ENCODE measurements at places on chromosomes 1 and 21. TPM values are rescaled to one million over a fixed set of nuclear protein-coding genes. Genes with fewer than 3 reads are reported as not detected.

GRCh38 chr1:8625981-8626898, 191.2 kb downstream of the RERE start:
- H3K27me3 ChIP-seq, result no peaks in the 10 kb centered on the region
- no peak overlapping the region for H3K4me3 ChIP-seq
- peaks cover 29% of the 10 kb centered on the region for H3K36me3 ChIP-seq
- H3K27ac ChIP-seq, result no peak overlapping the region

Gene CDA
- not detected for total RNA-seq

GRCh38 chr1:998995-999724, 737 bp downstream of the HES4 start:
- no peak overlapping the region for H3K27ac ChIP-seq
- no peak for DNase-seq
- H3K27me3 ChIP-seq, result peaks cover 42% of the 10 kb centered on the region
- no peaks in the 10 kb centered on the region for H3K36me3 ChIP-seq

Gene PAFAH2
- total RNA-seq, result 9.4 TPM

DNA sequence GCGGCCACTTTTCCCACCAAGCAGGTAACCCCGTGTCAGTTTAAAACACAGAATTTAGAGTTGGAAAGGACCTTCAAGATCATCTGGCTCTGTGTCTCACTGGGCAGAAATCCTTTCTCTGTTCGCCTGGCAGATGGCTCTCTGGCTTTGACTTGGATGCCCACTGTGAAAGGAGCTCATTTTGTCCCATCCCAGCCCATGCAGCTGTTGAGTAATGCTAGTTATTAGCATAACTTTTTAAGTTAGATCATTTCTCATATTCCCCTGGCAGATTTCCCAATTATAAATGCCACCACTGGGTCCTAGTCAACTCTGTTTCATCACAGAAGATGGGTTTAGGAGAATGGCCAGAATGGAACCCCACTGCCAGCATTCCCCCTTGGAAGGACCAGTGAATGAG, 55.9 kb downstream of the SLC35F3 start:
- H3K36me3 ChIP-seq, result no peaks in the 10 kb centered on the region
- no peak overlapping the region for H3K27ac ChIP-seq
- H3K4me3 ChIP-seq, result no peak overlapping the region
- DNase-seq, result no peak
- peaks cover 2% of the 10 kb centered on the region for H3K27me3 ChIP-seq
- H3K4me1 ChIP-seq, result no peaks in the 10 kb centered on the region

GRCh38 chr1:212974711-212975110, 24.4 kb downstream of the VASH2 start:
- H3K4me1 ChIP-seq, result peaks cover 36% of the 10 kb centered on the region
- H3K27ac ChIP-seq, result no peak overlapping the region
- H3K4me3 ChIP-seq, result no peak overlapping the region
- no peak for DNase-seq
- no peaks in the 10 kb centered on the region for H3K36me3 ChIP-seq
- H3K27me3 ChIP-seq, result peaks cover 13% of the 10 kb centered on the region

Gene OR14I1
- not detected for total RNA-seq

- H3K4me1 ChIP-seq, result peaks cover 28% of the 10 kb centered on the region
- DNase-seq, result no peak
- no peak overlapping the region for H3K4me3 ChIP-seq
- H3K36me3 ChIP-seq, result no peaks in the 10 kb centered on the region
- no peak overlapping the region for H3K27ac ChIP-seq
Observed at GRCh38 chr1:41816061-41816460, 102.7 kb downstream of the HIVEP3 start.

DNA sequence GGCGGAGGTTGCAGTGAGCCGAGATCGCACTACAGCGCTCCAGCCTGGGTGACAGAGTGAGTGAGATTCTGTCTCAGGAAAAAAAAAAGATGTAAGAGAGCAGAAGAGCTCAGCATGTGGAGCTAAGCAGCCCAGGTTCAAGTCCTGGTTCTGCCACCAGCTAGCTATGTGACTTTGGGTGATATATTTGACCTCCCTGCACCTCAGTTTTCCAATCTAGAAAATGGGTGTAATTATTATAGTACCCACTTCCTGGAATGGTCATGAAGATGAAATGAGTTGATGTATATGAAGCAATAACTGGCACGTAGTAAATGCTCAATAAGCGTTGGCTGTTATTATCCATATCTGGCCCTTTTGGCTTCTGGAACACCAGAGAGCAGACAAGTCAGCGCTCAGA, 38.2 kb downstream of the CAMK2N1 start:
- peaks cover 16% of the 10 kb centered on the region for H3K27me3 ChIP-seq
- no peak for DNase-seq
- H3K4me1 ChIP-seq, result no peaks in the 10 kb centered on the region
- no peak overlapping the region for H3K4me3 ChIP-seq
- no peak overlapping the region for H3K27ac ChIP-seq
- H3K36me3 ChIP-seq, result no peaks in the 10 kb centered on the region

Gene KRTAP24-1
- not detected for total RNA-seq

Gene CR1L
- total RNA-seq, result not detected

DNA sequence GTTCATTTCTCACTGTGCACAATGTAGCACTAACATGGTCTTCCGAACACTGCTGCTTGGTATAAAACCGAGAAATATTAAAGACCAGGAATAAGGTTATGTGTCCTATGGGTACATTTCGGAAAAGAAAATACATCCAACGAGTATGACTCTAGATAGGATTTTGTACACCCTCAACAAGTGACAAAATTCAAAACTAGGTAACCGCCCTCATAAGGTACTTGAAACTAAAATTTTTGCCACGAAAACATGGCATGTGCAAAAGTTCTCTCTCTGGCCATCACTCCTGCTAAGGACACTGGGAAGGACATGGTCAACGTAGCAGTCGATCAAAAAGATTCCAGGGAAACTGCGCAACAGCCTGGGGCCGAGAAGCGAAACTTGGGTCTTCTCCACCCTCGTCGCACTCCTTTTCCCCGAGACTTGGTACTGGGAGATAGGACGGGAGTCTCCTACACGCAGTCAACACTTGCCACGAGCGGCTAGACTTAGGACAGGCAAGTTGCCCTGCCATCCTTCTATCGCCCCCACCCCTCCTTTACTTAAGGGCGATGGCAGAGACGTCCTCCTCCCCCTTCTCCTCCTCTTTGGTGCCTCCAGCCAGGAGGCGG, 338 bp upstream of the TOR1AIP1 start:
- peaks cover 55% of the 10 kb centered on the region for H3K4me1 ChIP-seq
- peak overlapping the region; percentile 92 for H3K4me3 ChIP-seq
- DNase-seq, result no peak
- H3K27ac ChIP-seq, result peak overlapping the region; percentile 99
- peaks cover 31% of the 10 kb centered on the region for H3K36me3 ChIP-seq

Gene KISS1
- total RNA-seq, result not detected

DNA sequence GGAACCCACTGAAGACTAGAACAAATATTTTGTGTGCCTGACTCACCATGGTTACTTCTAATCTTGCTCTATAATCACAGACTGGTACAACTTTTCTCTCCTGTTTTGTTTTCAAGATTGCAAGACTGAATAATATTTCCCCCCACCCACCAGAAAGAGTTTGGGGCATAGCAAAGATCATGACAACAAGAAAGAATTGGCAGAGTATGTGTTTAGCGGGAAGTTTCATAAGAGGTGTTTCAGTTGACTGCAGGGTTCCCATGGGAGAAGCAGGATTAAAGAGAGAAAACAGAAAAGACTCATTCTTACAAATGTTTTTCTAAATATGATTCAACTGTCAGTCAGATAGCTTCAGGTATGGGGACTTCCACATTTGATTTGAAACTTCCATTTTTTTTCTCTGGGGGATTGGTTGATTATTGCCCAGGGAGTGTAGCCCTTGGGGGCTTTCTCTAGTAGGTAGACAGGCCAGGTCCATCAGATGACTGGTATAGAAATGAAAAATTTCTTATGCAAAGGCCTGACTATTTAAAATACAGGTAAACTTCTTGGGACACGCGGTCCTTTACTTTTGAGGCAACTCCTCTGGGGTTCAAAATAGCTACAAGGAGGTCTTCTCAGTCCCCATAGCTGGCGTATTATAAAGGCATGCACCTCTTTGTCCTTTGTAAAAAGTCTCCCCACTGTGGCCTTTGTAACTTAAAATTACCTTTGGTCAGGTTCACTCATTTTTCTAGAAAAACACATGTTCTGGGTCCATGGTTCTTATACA, 13.9 kb downstream of the OR14I1 start:
- no peaks in the 10 kb centered on the region for H3K27me3 ChIP-seq
- no peak overlapping the region for H3K27ac ChIP-seq
- H3K36me3 ChIP-seq, result peaks cover 4% of the 10 kb centered on the region
- H3K4me3 ChIP-seq, result no peak overlapping the region

DNA sequence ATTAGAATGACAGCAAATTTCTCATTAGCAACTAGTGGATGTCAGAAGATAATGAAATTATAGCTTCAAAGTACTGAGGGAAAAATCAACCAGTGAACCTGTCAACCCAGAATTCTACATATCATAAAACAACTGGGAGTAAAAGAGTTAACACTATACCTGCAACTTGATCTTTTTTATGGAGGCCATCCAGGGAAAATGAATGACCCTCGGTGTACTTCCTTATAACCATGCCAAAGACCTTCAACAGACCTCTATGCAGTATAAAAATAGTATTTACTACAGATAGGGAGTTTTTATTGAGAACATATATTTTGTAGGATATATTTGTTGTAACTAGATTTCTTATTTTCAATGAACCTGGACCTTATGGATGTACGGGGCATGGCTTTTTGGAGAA, 392.5 kb upstream of the ZRANB2 start:
- no peak overlapping the region for H3K4me3 ChIP-seq
- H3K27me3 ChIP-seq, result no peaks in the 10 kb centered on the region
- no peak overlapping the region for H3K27ac ChIP-seq
- H3K4me1 ChIP-seq, result no peaks in the 10 kb centered on the region
- DNase-seq, result no peak

DNA sequence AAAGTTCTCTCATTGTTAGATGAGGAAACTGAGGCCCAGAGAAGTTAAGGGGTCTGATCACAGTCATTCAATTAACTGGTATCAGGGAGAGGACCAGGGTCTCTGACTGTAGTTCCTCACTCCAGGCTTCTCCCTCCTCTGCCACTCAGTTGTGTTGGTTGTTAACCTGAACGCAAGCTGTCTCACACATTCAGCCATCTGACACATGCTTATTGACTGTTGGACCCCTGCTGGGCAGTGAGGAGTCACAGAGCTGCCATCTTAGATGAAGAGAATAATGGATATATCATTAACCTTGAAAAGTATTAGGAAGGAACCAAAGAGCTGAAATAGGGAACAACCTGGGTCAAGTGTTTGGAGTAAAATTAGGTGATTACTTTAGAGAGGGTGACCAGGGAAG, 194.8 kb downstream of the ZZZ3 start:
- no peaks in the 10 kb centered on the region for H3K4me1 ChIP-seq
- no peak overlapping the region for H3K27ac ChIP-seq
- no peaks in the 10 kb centered on the region for H3K36me3 ChIP-seq
- DNase-seq, result no peak

DNA sequence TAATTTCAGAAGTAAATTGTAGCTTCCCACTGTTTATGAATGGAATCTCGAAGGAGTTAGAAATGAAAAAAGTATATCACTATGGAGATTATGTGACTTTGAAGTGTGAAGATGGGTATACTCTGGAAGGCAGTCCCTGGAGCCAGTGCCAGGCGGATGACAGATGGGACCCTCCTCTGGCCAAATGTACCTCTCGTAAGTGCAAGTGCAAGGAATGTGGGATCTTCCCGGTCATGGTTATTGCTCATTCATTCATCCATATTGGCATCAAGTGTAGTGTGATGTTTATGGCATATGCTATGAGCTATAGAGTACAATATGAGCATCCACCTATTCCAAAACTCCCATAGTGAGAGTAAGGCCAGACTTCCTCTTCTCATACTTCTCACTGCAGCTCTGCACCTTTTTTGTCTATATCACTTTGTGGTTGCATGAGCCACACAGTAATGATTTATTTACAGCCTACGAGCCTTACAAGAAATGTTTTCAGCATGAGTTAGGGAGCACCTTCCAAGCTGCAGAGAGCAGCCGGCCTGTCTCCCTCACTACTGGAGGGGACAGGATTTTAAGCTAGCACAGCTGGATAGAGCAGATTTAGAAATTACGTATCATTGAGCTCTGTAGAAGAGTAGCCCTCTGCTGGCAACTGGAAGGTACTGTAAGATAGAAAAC, 24.9 kb upstream of the CR1L start:
- H3K4me1 ChIP-seq, result no peaks in the 10 kb centered on the region
- no peaks in the 10 kb centered on the region for H3K36me3 ChIP-seq

DNA sequence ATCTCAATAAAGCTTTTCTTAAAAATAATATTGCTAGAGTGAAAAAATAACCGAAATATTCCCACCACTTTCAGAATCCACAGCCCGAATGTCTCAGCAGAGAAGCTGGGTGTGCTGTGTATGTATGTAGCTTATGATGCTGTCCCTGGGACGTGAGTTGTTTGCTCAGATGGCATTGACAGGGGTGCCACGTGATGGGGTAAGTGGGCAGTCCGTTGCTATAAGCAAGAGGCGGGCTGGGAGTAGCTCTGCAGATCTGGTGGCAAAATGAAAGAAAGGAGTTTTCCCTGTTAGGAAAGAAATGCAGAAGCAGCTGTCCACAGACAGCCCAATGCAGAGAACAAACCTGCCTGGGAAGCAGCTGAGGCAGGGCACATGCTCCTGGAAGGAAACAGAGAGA, 3.8 kb upstream of the FAM20B start:
- no peak overlapping the region for H3K27ac ChIP-seq
- H3K4me3 ChIP-seq, result no peak overlapping the region
- peaks cover 19% of the 10 kb centered on the region for H3K27me3 ChIP-seq
- peaks cover 15% of the 10 kb centered on the region for H3K4me1 ChIP-seq

Gene NBPF26
- total RNA-seq, result 39.7 TPM

DNA sequence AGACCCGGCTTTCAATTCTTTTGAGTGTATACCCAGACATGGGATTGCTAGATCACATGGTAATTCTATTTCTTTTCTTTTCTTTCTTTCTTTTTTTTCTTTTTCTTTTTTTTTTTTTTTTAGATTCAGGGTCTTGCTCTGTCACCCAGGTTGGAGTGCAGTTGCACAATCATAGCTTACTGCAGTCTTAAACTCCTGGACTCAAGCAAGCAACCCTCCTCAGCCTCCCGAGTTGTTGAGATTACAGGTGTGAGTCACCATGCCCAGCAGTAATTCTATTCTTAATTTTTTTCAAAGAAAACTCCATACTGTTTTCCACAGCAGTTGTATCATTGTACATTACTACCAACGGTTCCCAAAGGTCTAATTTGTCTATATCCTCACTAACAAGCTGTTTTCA, 13.5 kb upstream of the RNF186 start:
- no peak overlapping the region for H3K4me3 ChIP-seq
- peaks cover 6% of the 10 kb centered on the region for H3K4me1 ChIP-seq
- H3K36me3 ChIP-seq, result no peaks in the 10 kb centered on the region
- H3K27me3 ChIP-seq, result peaks cover 32% of the 10 kb centered on the region

Gene RHBDL2
- total RNA-seq, result not detected

Data from activated CD4-positive, alpha-beta memory T cell treated with anti-CD3 and anti-CD28 coated beads, Interleukin-2, amount 10 ng/mL, durations not matched to agents 7 days and 5 days (primary cell).